ENCODE measurements at places on chromosomes 7 and 10.

- DNase-seq = no peak
These were observed 126.1 kb upstream of the PPP2R2D start for GRCh38 chr10:131774681-131775085.

DNA sequence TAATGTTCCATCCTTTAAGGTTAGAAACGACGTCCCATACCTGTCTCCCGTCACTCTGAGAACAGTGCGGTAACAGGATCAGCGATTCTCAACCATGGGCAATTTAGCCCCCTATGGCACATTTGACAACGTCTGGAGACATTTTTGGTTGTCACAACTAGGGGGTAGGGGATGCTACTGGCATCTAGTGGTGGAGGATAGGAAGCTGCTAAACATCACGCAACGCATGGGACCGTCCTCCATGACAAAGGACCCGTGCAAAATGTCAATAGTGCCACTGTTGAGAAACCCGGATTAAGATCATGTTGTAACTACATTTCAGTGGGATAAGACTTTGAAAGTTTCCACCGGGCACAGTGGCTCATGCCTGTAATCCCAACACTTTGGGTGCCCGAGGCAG is 5.0 kb upstream of the PAXIP1 start:
- DNase-seq = no peak

- DNase-seq = no peak
These were observed 220.3 kb downstream of the HGF start for GRCh38 chr7:81549484-81550016.

GRCh38 chr10:95264227-95265051 is 26.4 kb downstream of the PDLIM1 start:
- DNase-seq = peak; percentile 34

DNA sequence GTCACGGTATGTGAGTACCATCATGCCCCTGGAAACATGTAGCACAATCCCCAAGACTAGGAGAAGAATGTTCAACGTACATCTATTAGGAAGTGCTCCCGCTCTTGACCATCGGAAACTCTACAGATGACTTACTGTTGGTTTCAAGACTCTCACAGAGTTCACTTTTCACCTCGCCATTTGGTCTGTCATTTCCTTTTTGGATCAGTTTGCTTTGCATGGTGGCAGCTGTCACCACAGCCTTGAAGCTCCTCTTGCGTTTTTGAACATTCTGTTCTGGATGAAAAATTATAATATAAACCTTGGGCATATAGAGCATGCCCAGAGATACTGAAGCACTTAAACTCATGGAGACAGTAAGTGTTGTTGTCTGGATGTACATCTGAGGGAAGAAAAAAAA is 806.8 kb downstream of the GRM8 start:
- no peak for DNase-seq

DNA sequence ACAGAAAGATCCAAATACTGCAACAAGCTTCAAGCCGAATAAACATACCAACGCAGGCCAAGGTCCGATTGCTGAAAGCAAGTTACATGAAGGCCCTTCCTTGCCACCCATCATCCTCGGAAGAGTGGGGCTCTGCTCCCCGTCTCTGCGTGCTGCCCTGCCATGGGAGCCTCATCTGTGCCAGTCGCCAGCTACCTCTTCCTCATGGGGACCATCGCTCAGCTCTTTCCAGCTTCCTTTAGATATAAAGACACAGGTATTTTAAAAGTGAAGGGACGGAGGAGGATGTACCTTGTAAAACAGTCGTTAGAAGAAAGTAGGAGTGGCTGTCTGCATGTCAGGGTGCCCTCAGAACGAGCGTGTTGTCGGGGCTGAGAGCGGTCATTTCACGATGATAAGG is 114.9 kb downstream of the INPP5A start:
- DNase-seq = no peak

DNA sequence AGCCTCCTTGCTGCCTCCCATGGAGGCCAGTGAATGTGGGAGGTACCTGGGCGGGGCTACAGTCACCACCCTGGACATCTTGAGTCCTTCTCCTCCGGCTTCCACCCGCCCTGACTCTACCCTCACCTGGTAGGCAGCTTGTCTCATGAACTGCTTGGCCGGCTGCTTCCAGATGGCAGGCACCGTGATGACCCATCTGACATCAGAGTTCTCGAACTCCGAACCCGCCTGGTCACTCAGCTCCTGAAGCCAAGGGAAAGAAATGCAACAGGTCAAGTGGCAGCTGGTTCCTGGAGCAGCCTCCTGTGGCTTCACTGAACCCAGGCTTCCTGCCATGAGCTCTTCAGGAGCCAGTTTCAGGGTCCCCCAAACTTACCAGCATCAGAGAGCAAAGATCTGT is 50.1 kb downstream of the HSPA12A start:
- no peak for DNase-seq

DNA sequence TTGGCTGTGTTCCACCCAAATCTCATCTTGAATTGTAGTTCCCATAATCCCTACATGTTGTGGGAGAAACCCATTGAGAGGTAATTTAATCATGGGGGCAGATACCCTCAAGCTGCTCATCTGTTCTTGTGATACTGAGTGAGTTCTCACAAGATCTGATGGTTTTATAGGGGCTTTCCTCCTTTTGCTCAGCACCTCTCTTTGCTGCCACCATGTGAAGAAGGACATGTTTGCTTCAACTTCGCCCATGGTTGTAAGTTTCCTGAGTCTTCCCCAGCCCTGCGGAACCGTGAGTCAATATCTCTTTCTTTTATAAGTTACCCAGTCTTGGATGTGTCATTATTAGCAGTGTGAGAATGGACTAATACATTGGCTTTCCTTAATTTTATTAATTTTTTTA is 527.8 kb downstream of the MDFIC start:
- DNase-seq = no peak

DNA sequence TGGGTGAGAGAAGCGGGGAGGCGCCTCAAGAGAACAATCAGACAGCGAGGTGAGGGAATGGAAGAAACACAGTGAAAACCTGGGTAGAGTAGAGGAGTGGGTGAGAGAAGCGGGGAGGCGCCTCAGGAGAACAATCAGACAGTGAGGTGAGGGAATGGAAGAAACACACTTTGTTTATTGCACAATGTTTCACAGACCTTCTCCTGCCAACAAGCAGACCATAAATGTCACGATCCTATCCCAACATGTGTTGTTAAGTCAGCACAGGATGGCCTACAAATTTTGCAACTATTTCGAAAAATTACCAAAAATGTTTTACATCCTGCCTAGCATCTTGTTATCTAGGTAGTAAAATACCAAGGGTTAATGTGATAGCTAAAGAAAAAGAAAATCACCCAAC is 115.3 kb downstream of the JAZF1 start:
- no peak for DNase-seq

- DNase-seq = no peak
These were observed 120.9 kb downstream of the CRPPA start for GRCh38 chr7:16300361-16300895.

- DNase-seq = no peak
These were observed 14.2 kb downstream of the NCOA4 start for GRCh38 chr10:46016190-46016589.

DNA sequence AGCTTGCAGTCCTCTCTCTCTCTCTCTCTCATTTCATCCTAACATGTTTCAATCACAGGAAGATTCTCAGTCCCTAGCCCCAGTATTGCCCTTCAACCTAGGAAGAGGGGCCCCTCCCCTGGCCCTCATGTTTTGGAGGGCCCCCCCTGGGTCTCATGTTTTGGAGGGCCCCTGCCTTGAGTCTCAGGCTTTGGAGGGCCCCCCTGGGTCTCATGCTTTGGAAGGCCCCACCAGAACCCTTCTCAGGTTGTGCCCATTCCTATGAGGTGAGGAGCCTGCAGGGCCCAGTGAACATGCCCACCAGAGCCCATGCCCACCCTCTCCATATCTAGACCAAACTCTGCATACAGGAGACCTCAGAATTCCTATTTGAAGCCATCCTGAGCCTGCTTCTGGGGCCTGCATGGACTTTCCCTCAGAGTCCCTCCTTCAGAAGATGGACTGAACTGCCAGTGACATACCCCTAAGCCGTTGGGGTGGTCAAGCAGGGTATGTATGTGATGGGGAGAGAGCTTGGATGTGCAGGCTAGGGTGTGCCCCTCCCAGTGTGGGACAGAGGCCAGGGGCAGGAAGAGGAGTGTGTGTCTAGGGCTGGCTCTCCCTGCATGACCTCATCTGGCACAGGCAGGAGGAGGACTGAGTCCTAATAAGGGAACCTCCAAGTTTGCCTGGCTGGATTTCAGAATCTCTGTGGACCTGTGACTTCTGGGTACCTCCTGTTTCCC is 8.1 kb upstream of the VDAC2 start:
- no peak for DNase-seq

- DNase-seq = no peak
These were observed 15.5 kb upstream of the SP4 start for GRCh38 chr7:21412410-21412851.

- no peak for DNase-seq
These were observed 72.8 kb upstream of the MTPN start for GRCh38 chr7:136049818-136050461.

DNA sequence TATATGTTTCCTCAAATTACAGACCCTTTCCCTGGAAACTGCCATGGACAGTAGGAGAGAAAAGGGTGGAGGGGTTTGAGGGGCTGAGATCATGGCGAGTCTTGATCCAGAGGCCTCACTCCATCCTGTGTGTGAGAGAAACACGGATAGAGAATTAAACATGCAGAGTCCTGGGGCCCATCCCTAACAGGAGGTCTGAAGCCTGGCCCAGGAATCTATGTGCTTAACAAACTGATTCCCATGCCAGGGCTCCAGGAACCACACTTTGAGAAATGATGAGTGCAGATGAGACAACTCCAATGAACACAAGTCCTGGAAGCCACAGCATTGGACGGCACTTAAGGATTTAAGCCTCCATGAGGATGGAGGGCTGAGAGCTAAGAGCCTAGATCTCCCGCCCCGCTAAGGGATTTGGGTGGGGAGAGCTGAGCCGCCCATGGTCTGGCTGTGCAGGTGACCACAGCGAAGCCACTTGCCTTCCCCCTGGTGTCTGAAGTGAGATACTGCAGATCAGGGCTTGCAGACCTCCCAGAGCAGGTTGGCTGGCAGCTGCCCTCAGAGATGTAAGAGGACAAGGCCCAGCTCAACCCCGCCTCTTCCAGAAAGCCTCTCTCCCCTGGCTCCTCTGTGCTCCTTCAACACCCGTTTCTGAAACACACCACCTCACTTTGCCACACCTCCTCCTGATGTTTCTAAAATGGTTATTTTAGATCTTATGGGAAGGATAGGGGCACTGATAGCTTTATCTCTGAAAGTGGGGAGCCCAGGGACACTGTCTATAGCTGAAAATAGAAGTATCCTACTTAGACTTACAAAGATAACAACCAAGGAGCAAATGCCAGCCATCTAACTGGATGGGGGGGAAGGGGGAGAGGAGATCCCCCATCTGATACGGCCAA is 24.8 kb upstream of the EIF5AL1 start:
- DNase-seq = peak; percentile 22

DNA sequence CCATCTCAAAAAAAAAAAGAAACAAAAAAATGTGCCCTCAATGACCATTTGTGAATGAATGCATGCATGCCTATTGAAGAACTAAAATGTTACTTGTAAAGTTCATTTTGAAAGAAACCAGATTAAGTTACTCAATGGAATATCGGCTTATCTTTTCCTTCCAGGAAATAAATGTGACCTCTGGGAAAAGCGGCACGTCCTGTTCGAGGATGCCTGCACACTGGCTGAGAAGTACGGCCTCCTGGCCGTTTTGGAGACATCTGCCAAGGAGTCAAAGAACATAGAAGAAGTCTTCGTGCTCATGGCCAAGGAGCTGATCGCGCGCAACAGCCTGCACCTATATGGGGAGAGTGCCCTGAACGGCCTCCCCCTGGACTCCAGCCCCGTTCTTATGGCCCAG is 21.9 kb downstream of the RAB19 start:
- DNase-seq = no peak

- DNase-seq = no peak
These were observed 313.1 kb downstream of the AUTS2 start for GRCh38 chr7:69911337-69911736.

GRCh38 chr10:28558186-28558585 is 25.3 kb downstream of the WAC start:
- no peak for DNase-seq

DNA sequence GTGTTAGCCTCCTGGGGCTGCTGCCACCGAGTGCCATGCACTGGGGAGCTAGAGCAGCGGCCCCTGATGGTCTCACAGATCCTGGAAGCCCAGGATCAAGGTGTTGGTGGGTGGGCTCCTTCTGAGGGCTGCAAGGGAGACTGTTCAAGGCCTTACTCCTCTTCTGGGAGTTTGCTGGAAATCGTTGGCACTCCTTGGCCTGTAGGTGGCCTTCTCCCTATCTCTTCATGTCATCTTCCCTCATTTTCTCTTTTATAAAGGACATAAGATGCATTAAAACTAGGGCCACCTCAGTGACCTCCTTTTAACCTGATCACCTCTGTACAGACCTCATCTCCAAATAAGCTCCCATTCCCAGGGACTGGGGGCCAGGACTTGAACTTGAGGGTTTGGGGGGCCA is 27.0 kb upstream of the ZNF862 start:
- DNase-seq = no peak

DNA sequence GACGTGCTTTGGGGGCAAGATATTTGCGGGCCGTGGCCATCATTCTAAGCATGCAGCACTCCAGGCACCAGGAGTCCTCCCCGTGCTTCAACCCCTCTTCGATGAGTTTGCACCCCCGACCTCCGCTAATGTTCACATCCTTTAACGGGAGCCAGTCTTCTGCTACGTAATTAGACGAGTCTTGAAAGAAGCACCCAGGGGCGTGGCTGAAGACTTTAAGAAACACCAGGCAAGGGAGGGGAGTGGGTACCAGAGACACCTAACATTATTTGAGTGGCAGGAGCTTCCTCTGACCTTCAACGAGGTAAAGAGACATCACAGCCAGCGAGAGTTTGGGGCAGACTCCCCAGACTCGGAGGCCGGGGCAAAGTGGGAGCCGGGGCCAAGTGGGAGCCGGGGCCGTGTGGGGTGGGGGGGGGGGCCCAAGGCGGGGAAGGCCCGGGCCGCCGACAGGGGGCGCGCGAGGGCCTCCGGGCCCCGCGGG is 31.1 kb upstream of the TOMM7 start:
- no peak for DNase-seq

DNA sequence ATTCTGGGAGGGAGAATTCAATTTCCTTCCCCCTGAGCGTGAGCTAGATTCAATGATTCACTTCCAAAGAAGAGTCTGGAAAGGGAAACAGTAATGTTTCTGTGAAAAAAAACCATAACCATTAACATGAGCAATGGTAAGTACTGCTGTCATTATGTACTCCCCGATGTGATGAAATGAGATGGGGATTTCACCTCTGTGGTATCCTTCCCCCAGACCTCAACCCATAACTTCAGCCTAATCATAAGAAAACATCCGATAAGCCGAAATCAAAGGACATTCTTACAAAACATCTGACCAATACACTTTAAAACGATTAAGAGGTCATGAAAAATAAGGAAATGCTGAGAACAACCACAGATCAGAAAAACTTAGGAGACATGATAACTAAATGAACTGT is 27.2 kb downstream of the EZH2 start:
- no peak for DNase-seq

GRCh38 chr7:36871355-36871738 is 147.1 kb upstream of the AOAH start:
- no peak for DNase-seq

- DNase-seq = peak; percentile 38
These were observed 40.1 kb downstream of the IQUB start for GRCh38 chr7:123494193-123494796.

Data from COR-L47 (cell line).